ENCODE measurements at places on chromosomes 3 and 15.

GRCh38 chr15:55221090-55222011 is 24.6 kb upstream of the RSL24D1 start:
- DNase-seq, result no peak

DNA sequence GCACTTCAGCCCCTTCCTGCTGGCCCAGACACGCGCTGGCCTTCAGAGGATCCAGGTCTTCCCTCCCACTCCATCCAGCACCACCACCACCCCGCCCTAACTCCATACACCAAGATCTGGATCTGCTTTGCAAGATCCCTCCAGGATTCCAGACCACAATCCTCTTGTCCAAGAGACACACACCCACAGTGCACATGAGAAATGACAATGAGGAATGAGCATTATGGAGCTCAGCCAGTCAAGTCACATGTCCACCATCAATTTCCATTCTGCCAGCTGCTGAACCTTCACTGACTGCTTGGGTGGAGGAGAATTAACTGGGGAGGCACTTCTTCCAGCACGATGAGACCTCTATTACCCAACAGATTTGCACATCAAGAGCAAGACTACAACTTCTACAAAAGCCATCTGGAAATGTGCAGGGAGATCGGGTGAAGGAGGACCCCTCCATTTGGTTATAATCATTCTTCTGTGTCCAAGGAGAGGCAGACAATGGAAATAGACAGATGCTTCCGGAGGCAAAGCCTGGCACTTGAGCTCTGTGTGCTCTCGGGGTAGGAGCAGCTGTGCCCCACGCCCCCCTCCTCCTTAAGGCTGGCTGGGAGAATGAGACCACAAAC is 12.3 kb upstream of the SPATA12 start:
- DNase-seq, result peak; percentile 69

GRCh38 chr15:40984964-40985363 is 31.7 kb downstream of the CHAC1 start:
- no peak for DNase-seq

DNA sequence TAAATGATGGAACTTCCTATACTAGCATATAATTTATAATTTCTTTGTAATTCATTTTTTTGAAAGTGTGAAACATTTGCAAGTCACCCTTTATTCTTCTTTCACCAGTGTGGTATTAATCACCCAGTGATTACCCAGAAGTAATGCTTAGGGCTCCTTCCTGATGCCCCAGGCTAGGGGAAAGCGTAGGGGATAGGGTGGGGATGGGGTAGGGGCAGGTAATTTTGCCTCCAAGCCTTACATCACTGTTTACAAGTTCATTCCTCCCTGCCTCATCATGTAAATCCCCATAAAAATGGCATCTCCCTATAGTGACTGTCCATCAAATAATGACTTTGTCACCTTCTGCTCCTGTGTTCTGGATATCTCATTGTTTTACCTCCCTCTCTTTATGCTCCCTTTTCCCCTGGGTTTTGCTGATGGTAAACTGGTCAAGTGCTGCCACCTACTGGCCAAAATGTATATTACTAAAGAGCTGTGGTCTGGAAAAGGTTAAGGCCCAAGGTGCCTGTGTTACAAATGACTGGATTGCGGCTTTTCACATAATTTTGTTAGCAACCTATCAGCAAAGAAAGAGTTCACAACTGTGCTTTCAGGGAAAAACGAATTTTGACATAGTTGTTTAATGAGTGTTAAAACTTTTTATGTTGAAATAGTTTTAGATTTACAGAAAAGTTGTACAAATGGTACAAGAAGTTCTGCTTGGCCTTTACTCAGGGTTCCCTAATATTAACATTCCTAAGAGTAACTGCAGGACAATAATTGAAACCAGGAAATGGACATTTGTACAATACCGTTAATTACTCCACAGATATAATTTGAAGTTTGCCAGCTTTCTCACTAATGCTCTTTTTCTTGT is 54.7 kb downstream of the ONECUT1 start:
- DNase-seq, result peak; percentile 58

GRCh38 chr15:38171973-38172372 is 80.7 kb upstream of the SPRED1 start:
- DNase-seq, result no peak

GRCh38 chr3:111369958-111370357 is 172.0 kb upstream of the CD96 start:
- DNase-seq, result no peak

- DNase-seq, result peak; percentile 31
Measured at GRCh38 chr3:149581681-149582370, 76.0 kb downstream of the WWTR1 start.

DNA sequence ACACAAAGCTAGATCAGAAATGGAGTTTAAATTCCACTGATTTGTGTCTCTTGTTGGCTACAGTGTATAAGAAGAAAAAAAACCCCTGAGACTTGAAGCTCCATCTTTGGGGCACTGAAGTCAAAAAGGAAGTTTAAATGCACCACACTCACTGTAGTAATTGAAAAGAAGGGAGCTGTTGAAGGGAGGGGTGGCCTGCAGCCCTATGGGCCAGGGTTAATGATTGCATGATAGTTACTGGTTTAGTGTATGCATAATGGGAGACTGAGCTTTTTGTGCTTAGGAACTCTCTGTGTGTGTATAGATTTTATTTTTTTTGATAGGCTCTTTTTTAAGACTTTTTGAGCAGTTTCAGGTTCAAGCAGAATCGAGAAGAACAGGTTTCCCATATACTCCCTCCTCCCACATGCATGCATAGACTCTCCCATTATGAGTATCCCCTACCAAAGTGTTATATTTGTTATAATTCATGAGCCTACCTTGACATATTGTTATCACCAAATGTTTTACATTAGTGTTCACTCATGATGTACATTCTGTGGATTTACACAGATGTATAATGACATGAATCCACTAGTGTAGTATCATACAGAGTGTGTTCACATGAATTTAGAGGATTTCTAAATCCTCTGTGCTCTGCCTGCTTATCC is 88.2 kb downstream of the TNFAIP8L3 start:
- no peak for DNase-seq

DNA sequence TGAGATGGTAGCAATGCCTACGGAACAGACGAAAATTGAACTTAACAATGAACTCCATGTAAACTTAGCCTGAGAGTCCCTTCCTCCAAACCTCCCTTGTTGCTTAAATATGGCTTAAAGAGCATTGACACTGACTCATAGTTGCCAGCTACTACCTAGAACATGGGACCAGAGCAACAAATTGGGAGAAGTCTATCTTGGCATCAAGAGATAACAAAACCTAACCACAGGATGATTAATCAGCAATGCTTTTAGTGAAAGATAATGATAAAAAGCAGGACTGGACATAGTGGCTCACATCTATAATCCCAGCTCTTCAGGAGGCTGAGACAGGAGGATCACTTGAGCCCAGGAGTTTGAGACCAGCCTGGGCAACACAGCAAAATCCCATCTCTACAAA is 117.8 kb upstream of the MNS1 start:
- DNase-seq, result no peak

DNA sequence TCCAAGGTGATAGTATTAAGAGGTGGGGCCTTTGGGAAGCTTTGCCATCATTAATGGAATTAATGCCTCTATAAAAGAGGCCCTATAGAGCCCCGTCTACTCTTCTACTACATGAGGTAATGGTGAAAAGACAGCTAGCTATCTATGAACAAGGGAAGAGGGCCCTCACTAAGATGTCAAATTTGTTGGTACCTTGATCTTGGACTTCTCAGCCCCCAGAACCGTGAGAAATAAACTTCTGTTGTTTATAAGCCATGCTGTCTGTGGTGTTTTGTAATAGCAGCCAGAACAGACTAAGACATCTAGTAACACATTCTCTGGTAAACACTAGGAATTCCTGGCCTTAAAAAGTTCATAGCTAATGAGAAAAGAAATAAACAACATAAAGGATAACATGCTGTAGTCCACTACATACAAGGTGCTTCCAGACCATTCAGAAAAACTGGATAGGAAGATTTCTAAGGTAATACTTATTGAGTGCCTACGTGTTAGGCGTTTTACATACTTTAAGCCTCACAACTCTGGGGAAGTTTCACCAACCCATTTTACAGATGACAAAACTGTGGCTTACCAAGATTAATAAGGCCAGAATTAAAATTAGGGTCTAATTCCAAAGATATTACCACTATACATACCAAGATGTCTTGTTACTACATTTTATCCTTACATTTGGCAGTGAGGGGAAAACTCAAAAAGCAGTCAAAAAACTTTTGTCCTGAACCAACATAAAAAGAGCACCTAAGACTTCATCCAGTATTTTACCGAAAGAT is 3.2 kb downstream of the UBE3A start:
- DNase-seq, result no peak

DNA sequence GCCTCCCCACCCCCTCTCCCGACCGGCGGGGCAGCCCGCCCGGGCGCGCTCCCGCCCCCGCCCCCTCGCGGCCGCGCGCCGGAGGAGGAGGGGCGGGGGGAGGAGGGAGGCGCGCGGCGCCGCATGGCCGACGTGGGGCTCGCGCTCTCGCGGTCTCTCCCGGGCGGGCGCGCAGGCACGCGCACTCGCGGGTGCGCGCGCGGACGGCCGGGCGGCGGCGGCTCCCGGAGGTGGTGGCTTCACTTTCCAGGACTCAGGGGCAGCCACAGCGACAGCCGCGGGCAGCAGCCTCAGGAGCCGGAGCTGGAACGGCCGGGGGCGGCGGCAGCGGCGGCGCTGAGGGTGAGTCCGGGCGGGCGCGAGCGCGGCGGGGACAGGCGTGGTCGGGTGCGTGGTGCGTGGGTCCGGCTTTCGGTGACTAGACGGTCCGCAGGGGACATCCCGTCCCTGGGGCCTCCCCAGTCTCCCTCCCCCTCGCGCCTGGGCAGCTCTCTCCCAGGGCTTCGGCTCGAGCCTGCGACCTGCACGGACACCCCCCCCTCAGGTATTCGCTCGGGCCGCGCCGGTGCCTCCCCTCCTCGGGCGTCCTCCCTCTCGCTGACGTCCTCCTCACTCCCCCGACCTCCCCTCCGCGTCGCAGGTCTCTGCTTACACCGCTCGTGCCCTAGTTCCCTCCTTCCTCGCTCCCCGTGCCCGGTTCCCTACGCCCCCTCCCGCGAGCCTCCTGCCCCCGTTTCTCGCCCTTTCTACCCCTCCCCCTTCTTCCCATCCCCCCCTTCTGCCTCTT is at the start of gene UBE2E2:
TSS of gene UBE2E2 (plus strand) at position 407 of the 787 bp plus-strand sequence.
- DNase-seq, result no peak

- peak; percentile 64 for DNase-seq
Measured at GRCh38 chr3:73255609-73256029, 194.2 kb downstream of the EBLN2 start.

DNA sequence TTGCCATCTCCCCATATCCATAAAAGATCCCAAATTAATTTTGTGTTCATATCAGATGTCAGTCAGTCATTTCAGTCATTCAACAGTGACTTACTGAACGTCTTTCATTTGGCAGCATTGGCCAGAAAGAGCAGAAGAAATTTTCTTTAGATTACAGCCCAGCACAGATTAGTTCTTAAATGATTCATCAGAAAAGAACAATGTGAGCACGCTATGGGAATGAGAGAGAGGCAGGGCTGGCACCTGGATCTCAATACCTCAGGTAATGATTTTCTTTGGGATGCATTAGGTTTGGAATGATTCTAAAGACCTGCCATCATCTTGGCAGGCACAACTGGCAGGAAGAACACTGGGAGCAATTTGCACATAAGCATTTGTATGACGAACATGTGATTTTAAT is 41.6 kb downstream of the FBN1 start:
- DNase-seq, result no peak

GRCh38 chr3:178325330-178325729 is 210.9 kb upstream of the KCNMB2 start:
- DNase-seq, result no peak

- no peak for DNase-seq
Measured at GRCh38 chr15:66481107-66481856, 16.3 kb downstream of the SNAPC5 start.

DNA sequence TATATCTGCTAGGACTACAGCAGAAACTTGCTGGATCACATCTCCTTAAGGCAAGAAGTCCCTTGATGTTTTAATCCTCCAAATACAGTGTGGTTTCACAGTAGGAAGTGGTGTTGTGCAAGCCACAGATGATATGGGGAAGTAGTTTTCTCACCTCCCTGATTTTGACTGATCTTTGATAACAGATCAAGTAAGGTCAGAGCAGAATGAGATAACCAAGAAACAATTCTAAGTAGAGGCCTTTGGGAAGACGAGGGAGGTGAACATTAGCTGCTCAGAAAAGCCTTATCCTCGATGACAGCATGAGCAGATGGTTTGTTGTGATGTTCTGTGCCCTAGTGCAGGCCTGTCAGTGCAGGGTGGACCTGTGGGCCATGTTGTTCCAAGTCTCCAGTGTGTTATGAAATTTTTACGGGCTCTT is 61.3 kb downstream of the RIOX2 start:
- DNase-seq, result no peak

DNA sequence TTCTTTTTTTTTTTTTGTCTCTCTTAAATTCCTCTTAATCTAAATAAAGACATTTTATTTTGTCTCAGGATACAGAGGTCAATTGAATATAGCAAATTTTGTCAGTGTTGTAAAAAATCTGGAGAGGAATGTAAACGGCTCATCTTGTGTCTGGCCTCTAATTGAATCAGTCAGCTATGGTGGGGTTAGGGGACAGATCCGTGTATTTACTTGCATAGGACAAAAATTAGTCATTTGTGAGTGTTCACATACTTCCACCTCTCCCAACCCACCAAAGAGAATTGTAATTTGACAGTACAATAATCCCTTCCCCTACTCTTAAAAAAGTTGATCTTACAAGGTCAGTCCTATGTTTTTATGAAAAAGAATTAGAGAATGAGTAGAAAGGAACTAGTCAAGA is 18.3 kb downstream of the PPARG start:
- no peak for DNase-seq

DNA sequence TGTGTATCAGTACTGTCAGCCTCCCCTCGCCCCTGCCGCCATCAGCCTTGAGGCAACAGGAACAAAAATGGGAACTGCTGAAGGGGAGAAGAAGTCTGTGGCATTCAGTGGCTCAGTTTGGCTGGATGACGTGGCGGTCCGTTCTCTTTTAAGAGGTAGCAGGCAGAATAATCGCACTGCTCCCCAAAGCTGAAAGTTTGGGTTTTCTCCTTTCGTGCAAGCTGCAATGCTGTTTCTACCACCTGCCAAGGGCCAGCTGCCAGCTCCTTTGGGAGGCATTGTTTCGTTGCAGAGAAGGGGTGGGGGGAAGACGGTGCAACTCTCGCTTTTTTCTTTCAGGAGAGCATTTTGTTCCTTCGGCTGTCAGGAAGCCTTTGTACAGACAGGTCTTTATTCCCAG is 369.6 kb upstream of the RORA start:
- DNase-seq, result peak; percentile 88

All from SHP77 (cell line).